Astrocyte of the spinal cord (primary cell): ENCODE measurements at places on chromosomes 1 and 21.
A peak's percentile ranks its signal among the peaks of the same experiment; 100 is the strongest.

GRCh38 chr1:63892632-63893395, 119.0 kb downstream of the ROR1 start:
- peak; percentile 83 for DNase-seq

GRCh38 chr1:175877939-175878737, 134.7 kb upstream of the TNR start:
- peak; percentile 2 for DNase-seq

- DNase-seq, result no peak
Observed at GRCh38 chr21:36658926-36659325, 40.0 kb upstream of the SIM2 start.

GRCh38 chr1:181476581-181476980, 6.7 kb upstream of the CACNA1E start:
- DNase-seq, result no peak

- no peak for DNase-seq
Observed at GRCh38 chr1:233673947-233674431, 60.1 kb downstream of the KCNK1 start.

- DNase-seq, result peak; percentile 84
Observed at GRCh38 chr1:209398313-209398991, 185.1 kb upstream of the CAMK1G start.

- no peak for DNase-seq
Observed at GRCh38 chr1:177142791-177143271, 21.7 kb downstream of the ASTN1 start.

- no peak for DNase-seq
Observed at GRCh38 chr21:36092681-36093080, 22.9 kb downstream of the CBR1 start.

- no peak for DNase-seq
Observed at GRCh38 chr1:54490361-54491248, 57.4 kb upstream of the ACOT11 start.

GRCh38 chr21:39099859-39100258, 83.4 kb downstream of the PSMG1 start:
- no peak for DNase-seq

- DNase-seq, result no peak
Observed at GRCh38 chr1:64685217-64685616, 59.7 kb upstream of the RAVER2 start.

- no peak for DNase-seq
Observed at GRCh38 chr1:115278211-115278610, 59.8 kb downstream of the NGF start.

- DNase-seq, result no peak
Observed at GRCh38 chr1:167641786-167642500, 11.9 kb downstream of the RCSD1 start.

DNA sequence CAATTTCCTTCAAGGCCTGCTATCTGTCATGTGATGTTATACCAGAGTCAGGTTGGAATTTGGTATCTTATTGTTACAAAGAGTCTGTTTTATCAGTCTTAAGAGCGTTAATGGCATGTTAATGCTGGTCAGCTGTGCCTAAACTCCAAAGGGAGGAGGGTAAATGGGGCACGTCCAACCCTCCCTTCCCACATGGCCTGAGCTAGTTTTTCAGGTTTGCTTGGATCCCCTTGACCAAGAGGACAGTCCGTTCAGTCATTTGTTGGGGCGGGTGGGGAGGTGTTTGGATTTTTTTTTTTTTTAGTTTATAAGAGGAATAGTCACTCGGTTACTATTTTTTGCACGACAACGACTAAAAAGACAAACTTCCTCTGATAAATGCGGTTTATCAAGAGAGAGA, 63.8 kb upstream of the LYST start:
- DNase-seq, result no peak

DNA sequence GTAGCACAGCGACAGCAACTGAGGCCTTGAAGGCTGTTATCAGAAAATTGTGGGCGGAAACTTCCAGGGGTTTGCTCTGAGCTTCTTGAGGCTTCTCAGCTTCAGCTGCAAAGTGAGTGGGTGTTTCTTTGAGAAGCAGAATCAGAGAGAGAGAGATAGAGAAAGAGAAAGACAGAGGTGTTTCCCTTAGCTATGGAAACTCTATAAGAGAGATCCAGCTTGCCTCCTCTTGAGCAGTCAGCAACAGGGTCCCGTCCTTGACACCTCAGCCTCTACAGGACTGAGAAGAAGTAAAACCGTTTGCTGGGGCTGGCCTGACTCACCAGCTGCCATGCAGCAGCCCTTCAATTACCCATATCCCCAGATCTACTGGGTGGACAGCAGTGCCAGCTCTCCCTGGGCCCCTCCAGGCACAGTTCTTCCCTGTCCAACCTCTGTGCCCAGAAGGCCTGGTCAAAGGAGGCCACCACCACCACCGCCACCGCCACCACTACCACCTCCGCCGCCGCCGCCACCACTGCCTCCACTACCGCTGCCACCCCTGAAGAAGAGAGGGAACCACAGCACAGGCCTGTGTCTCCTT, at the start of gene FASLG:
FASLG (plus strand) TSS at position 233 of the 583 bp plus-strand sequence; CDS start at position 332, 99 bp downstream.
- DNase-seq, result no peak

- DNase-seq, result peak; percentile 64
Observed at GRCh38 chr21:46307625-46308024, 16.0 kb downstream of the C21orf58 start.

DNA sequence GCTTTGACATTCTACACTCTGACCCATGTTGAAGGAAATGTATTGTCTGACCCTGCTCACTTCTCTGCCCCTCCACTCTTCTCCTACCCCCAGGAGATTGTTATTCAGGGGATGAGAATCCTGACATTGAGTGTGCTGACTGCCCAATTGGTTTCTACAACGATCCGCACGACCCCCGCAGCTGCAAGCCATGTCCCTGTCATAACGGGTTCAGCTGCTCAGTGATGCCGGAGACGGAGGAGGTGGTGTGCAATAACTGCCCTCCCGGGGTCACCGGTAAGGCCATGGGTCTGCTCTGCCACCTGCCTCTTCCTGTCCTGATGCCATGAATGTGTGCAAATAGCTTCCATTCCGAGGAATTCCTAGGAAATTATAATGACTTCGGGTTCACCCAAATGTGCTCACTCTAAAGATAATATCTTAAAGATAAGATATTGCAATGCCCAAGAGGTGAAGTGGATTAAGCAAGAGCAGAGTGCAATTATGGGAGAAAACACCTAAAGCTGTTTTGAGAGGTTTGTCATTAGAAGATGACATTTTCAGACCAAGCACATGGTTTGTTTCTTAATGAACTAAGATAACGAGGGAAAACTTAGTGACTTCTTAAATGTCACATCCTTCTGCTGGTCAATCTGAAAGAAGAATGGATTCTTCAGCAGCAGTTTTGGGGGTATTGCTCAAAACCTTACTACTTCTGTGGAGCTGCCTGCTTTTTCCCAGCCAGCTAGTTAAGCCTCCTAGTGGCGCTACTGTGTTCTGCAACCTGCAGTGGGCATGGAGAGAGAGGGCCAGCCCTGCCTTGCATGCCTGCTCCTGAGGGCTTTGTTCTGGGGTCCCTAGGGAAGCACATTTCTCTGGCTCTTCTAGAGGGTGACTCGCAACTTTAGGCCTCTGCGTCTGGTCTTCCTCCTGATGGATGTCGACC, 41.6 kb downstream of the LAMC2 start:
- peak; percentile 44 for DNase-seq

DNA sequence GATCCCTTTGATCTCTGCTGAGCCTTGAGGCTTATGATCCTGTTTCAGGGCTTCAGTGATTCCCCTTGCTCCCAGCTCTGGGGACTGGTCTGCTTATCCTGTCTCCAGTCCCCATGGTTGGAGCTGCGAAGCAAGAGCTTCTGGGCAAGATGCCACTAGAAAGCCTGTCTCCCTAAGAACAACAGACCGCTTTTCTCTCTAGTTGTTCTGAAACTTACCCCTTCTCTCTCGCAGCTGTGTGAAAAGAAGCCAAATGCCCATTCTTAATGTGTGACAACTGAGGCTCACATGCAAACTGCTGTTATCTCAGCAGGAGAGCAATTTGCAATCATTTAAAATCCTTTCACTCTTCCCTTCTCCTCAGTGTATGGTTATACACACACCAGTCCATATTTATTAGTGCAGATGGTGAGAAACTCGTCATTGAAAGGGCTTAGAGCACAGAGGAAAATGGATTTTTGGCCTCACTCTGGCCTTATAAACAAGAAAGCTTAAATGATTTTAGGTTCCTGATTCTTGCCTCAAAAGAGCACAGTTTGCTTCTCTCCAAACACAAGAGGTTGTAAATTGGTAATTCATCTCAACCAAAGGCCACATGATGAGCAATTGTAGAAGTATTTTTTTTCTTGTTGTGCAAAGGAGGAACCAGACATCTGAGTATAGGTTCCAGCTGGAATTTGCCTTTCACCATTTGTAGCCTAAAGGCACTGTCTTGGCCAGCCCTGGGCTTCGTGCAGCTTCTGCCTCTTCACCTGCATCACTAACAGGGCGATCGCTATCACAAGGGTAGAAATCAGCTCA, 179.2 kb upstream of the LMO4 start:
- peak; percentile 45 for DNase-seq

GRCh38 chr1:235649368-235650163, at the start of gene GNG4:
Gene GNG4, minus strand, starts transcription at chr1:235649784. Its CDS starts 65,946 bp downstream, at chr1:235583838.
- DNase-seq, result no peak

- DNase-seq, result no peak
Observed at GRCh38 chr1:166302989-166303758, 136.4 kb upstream of the FAM78B start.

GRCh38 chr1:111638320-111638719, 18.7 kb downstream of the RAP1A start:
- no peak for DNase-seq

DNA sequence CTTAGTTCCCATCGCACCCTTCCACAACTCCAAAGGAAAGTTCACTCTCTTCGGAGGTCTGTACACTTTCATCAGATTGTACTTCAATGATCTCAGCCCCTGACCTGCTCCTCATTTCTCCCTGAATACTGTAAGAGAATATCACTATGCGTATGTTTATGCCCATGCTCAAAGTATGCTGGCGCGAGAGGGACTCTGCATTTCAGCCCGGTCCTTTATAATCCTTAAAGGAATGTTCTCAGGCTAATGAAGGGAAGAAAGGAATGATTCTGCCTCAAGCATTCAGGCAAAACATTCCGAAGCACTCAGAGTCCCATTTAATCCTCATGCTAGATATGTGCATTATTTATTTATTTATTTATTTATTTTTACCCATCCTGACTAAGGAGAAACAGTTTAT, 76.8 kb downstream of the PLD5 start:
- DNase-seq, result no peak

GRCh38 chr1:32494196-32494595, 29.3 kb downstream of the ZBTB8B start:
- no peak for DNase-seq
